ENCODE measurements at places on chromosomes 2 and 18.

- no peak for DNase-seq
Measured at GRCh38 chr2:109406301-109406700, 207.5 kb downstream of the SEPTIN10 start.

DNA sequence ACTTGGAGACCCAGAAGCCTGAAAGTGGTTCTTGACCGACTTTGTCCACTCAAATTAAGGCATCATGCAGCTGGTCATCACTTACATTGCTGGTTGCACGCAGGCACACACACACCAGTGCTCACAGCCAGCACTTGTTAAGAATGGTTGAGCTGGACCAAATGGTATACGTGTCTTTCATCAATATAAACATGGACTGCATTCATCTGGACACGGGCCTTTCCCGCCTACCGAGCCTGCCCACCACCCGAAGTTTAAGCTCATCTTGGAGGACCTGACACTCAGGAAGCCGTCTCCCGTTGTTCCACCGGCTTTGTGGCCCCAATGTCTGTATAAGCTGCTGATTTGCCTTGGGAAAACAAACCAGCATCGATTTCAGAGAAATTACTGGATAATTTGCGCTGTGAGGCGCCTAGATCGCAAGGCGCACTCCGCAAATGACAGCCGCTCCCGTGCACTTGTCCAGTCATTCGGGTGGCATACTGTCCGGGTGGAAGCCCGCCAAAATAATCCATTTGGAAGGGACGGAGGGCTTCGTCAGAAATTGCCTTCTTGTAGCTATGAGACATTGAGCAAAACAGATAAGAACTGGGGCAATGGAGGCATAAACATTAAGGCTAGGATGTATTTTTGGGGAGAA is 40.1 kb upstream of the AKAIN1 start:
- DNase-seq, result peak; percentile 2

DNA sequence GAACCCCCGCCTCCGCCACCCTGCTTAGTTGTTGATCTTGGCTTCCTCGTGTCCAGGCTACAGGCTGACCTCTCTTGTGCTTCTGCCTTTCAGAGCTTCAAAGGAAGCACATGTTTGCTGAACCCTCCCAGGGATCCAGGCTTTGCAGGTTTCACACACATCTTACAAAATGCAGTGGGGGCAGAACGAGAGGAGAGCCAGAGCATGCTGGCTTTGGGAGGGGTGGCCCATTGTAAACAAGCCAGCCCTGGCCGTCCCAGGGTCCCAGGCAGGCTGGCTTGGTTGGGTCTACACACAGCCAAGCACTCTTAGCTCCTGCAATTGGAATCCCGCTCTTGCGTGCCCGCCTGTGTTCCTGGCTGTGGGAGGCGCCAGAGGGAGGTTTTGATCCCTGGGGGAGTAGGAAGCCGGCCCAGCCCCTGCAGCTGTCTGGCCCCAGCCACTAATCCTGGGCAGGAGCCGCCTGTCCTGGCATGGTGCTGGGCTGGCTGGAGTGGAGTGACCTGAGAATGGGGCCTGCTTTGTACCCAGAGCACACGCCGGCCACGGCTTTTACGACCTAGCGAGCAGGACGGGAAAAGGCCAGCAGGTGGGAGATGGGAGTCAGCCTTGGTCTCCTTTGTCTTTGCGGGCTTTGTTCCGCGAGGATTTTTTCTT is 53.9 kb downstream of the SH3BP4 start:
- DNase-seq, result no peak

- DNase-seq, result peak; percentile 30
Measured at GRCh38 chr2:43718530-43719124, 42.4 kb upstream of the C1GALT1C1L start.

GRCh38 chr2:80323610-80324009 is 19.1 kb upstream of the LRRTM1 start:
- DNase-seq, result no peak

DNA sequence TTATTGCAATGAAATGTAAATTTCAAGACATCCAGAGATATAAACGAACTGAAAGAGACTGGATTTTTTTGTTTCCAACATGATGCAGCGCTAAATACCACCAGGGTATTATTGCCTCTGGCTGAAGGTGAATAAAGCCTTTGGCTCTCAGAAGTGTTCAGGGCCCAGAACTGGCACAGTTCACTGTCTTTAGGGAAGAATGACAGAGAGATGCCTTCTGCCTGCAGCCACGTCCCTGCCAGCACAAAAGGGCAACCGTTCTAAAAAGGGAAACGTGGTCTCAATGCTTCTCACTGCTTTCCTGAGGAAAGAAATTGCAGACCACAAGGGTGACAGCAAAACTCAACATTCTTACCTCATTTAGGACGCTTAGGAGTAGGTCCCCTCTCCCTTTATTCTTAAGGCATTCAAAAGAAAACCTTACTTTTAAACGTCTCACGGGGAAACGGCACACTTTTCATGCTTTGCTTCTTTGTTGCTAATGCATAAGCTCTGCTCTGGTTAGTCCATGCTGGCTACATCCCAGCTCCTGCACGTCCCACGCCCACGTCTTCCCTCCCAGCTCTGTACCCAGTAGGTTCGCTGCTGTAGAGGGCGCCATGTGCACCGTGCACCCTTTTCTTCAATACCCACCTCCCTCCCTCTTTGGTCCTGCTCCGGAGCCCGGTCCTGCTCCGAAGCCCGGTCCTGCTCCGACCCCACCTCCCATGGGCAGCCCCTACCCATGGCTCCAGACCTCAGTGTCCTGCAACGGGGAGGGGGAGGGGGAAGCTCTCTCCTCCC is 171.0 kb downstream of the HRH4 start:
- DNase-seq, result peak; percentile 20

DNA sequence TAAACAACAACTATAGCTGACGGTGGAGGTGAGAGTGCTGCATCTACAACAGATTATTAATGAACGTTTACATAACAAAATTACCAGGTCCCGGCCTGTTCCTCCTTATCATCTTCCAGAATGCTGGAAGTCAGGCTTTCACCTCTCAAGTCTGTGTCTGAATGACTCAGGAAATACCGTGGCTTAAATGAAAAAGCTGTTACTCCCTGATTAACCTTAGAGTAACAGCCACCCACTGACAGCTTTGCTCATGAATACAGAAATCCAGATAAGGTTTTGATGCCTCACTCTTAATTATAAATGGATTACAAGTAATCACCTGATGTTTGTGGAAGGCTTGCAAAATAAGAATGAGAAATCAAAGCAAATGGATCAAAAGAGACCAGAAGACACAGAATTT is 885.3 kb upstream of the CELF4 start:
- no peak for DNase-seq

DNA sequence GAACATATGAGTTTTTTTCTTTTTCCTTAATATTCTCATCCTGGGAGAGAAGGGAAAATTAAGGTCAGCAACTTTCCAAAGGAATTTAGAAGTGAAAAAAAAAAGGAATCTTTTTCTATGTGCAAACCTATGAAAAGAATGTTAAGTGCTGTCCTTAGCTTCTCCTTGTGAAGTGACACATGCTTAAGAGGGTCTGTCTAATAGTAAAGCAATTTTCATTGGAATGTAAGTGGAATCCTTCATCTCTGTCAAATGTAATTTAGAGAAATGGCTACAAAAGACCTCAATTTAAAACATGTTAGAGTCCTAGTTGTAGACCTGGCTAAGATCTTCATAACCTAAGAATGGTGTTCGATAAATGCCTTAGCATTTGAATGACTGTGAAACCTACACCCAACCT is 117.4 kb upstream of the EPB41L3 start:
- no peak for DNase-seq

DNA sequence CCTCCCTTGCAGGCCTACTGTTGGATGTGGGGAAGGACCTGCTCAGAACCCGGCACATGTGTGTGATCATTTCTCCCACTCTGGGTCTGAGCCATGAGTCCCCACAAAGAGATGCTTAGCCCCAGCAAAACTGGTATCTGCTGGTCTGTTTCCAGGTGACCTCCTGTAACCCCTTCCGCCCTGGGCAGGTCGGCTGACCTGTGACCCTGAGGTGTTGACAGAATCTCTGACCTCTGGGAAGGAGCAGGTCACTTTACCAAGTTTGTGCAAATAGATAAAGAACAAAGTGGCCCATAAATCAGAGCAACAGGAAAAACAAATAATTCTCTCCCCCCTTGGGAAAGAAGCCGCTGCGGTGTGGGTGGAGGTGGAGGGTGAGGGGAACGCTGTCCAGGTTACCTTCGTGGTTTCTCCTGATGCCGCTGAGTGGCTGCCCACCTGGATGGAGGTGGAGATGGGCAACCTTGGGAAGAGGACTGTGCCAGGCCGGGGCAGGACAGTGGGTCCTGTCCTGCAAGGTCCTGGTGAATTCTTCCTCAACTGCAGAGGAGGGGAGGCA is 174.0 kb upstream of the MYCN start:
- no peak for DNase-seq

GRCh38 chr2:240467149-240467642 is 31.7 kb downstream of the GPC1 start:
- no peak for DNase-seq

DNA sequence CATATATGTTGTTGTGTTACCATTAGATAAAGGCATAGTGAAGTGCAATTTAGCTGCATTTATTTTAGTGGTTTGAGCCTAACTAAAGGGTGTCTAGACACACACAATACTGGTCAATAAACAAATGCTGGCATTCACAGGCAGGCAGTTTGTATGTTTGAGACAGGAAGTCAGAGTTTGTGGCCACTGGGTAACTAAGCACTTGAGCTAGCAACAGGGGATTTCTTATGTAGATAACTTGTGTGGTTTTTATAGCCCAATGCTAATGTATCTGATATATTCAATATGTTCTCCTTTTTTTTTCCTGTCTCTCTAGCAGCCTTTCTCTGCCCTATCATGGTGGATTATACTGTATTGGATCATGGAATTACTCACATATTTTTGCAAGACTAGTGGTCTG is 38.1 kb downstream of the LRRTM4 start:
- no peak for DNase-seq

DNA sequence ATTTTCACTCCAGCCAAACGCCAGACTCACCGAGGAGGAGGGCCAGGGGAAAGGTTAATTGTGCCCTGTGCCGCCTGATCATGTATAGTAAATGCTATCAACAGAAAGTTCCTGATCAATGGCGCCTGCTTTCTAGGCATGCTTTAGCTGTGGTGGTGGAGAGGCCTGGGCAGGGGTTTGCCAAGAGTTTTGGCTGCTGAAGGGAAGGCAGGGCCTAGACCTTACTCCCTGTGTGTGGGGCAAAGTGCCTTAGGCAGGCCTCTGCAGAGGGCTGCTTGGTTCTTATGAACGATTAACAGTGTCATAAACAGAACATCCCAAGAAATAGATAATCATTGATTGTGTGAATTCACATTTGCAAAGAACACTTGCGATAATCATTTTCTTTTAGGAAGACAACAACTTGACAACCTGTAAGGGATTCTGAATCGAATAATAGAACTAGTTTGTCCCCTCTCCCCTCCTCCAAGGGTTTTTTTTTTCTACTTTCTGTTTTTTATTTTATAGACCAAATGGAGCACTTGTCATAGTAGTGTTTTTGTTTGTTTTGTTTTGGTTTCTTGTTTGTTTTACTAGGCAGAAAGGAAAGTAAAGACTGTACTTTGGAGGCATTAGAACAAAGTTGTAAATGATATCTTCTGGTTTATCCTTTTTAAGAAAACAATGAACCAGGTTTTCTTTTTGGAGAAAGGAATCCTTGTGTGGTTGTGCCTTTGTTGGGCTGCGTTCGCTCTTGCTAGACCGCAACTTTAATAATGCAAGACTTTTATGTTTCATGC is 6.5 kb downstream of the TSHZ1 start:
- DNase-seq, result no peak

DNA sequence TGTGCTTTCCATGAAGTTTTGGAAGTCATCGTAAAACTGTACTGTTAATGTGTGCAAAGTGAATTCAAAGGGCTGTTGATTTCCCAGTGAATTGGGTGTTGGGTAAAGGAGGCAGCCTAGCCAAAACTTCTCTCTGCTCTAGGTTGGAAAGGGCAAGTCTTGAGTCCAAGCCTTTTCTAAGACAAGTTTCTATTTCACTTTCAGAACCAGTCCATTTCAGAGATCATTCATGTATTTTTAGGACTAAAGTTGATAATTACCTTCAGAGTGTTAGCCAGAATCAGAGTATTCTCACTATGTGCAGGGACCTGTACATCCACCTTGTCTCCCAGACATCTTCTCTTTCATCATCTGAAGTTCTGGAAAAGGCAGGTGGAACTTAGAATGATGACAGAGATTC is 636.1 kb upstream of the KLHL29 start:
- no peak for DNase-seq

DNA sequence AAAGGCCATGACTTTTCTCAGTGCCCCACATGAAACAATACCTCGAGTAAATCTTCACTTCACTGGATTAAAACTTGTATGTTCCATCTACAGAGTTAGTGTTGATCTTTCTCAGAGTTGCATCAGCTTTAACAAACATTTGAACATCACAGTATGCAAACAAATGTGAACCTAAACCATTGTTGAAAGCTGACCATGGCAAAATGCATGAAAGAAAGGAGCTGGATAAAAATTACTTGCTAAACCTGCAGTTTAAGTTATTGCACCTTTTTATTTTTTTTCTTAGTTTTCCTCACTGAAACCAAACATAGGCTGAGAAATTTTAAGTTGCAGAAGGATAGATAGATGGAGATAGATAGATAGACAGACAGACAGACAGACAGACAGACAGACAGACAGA is 107.2 kb upstream of the UGP2 start:
- no peak for DNase-seq

DNA sequence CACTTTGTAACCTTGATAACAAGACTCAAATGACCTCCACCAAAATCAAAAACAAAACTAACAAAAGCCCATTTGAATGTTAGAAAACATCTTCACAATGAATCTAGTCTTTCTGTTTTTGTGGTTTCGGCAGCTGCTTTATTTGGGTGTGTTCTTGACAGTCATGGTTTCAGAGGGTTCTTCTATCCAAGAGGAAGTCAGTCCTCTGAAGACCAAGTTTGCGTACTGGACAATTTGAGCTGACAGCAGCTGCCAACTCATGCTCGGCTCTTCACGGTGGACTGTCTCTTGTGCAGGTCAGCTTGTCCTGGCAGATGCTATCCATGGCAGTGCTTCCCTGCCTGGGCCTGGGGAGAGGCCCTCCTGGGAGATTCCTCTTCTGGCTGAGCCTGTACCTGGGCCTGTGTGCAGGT is 91.0 kb downstream of the TMEM17 start:
- DNase-seq, result no peak

DNA sequence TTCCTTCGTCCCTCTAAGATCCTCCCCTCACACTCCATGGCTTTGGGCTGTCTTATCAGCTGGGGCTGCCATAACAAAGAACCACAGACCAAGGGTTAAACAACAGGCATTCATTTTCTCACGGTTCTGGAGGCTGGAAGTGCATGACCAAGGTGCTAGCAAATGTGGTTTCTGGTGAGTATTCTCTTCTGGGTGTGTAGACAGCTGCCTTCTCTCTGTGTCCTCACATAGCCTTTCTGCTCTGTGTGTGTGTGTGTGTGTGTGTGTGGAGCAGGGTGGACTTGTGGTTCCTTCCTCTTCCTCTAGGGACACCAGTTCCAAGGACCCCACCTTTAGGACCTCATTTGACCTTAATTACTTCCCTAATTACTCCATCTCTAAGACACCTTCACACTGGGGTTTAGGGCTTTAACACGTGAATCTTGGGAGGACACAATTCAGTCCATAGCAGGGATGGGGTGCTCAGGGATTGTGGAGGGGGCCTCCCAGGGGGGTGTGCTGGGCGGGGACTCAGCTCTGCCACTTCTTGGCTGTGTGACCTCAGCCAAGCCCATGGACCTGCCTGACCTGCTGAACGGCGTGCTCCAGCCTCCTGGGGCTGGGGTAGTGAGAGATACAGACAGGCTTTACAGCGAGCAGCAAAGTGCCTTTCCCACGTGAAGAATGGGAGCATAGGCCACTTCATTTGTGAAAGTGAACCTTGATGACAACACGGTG is 38.0 kb downstream of the ACKR3 start:
- DNase-seq, result peak; percentile 82

Data from M059J (cell line).